ENCODE measurements at places on chromosomes 2 and 18.

- DNase-seq: no peak
Observed at GRCh38 chr18:9642799-9643462, 28.6 kb upstream of the PPP4R1 start.

- no peak for DNase-seq
Observed at GRCh38 chr2:99256677-99257076, 1.2 kb upstream of the LYG2 start.

DNA sequence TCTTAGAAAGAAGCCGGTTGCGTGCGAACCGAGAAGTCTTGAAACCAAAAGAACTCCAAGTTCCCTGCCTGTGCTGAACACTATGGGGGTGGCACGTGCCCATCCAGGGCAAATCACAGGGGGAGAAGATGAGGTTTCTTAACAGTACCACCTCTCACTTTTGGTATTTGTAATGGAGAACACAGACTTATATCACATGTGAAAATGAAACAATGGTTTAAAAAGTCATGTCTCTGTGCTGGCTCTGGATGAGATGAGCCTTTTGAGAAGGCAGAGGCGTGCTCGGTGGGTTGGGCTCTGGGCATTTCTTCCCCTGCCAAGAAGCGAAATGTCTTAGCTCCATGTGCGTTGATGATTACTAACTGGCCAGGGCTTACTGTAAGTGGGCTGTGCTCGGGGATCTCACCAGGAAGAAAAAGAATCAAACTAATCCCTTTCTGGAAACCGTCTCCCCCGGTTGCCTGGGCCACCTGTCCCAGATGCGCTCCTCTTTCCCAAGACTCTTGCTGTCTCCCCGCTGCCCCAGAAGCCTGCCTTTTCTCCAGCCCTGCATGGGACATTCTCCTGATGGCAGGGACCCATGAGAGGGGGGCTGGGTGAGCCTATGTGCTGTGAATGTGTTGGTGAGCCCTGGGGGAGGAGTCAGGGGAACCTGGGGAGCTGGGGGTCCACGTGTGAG, 252.9 kb downstream of the PRKCE start:
- DNase-seq: no peak

DNA sequence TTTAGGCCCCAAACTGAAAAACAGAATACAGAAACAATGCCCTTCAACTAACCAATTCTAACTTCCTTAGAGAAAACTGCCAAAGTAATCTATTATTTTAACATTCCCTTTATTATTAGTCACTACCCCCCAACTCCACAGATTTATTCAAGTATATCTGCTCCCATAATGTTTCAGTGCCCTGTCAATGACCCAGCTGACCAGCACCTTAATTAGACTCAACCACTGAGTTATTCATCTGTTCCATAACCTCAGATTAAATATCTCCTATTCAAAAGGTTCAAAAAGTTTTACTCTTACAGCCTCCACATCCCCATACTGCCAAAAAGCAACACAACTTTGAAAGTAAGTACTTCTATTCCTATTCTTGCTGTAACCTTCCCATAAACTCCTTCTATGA, 202.4 kb downstream of the EXOC6B start:
- DNase-seq: no peak

DNA sequence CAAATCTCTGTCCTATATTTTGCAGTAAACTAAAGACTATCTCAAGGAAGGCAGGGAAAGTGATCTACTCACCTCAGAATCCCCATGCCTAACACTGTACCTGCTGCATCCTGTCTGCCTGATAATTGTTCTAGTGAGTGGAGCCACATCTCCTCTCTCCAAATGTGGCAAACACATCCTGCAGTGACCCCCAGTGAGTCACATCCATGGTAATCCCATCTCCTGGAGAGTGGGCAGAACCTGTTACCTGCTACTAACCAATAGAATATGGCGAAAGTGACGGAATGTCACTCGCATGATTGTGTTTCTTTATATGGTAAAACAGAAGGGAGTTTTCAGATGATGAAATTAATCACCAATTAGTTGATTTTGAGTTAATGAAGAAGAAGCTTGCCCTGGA, 353.8 kb upstream of the DLGAP1 start:
- DNase-seq: no peak

GRCh38 chr2:58794103-58794502, 553.0 kb upstream of the FANCL start:
- DNase-seq: no peak

All from hematopoietic multipotent progenitor cell treated with erythropoietin and hydrocortisone succinate and interleukin-3 and kit ligand, for 8 days (in vitro differentiated cells).